ENCODE measurements at places on chromosomes 7 and 10. TPM values are rescaled to one million over a fixed set of nuclear protein-coding genes. Genes with fewer than 3 reads are reported as not detected.

ITIH5 gene
- 17.2 TPM for total RNA-seq

MYO1G gene
- total RNA-seq = 0.69 TPM

KLF14 gene
- 1.0 TPM for total RNA-seq

MNX1 gene
- not detected for total RNA-seq

- H3K36me3 ChIP-seq = no peaks in the 10 kb centered on the region
- H3K27ac ChIP-seq = no peak overlapping the region
- no peak for DNase-seq
- H3K4me3 ChIP-seq = no peak overlapping the region
- peaks cover 25% of the 10 kb centered on the region for H3K4me1 ChIP-seq
These were observed 10.2 kb upstream of the LMOD2 start for GRCh38 chr7:123645516-123645915.

GRCh38 chr7:444606-445005 is 75.0 kb downstream of the PDGFA start:
- H3K4me3 ChIP-seq = no peak overlapping the region
- no peaks in the 10 kb centered on the region for H3K27me3 ChIP-seq
- DNase-seq = no peak
- H3K36me3 ChIP-seq = no peaks in the 10 kb centered on the region
- peak overlapping the region; percentile 39 for H3K27ac ChIP-seq
- peaks cover 16% of the 10 kb centered on the region for H3K4me1 ChIP-seq

DNA sequence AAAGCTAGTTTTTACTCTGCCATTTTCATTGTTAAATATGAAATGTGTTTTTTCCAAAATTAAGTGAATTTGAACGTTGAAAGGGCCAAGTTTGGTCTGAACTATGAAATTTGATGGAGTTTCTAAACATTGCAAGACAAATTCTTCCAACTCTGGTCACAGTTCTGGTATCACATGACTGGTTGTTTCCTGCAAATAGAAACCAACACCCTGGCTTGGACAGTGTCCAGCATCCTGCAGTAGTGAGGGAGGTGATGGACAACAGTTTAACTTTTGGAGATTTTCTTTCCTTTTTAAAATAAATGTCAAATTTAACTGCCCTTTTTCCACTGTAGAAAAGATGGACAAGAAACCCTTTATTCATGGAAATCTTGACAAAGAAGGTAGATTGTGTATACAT is 54.8 kb upstream of the AGBL3 start:
- H3K4me1 ChIP-seq = no peaks in the 10 kb centered on the region
- H3K36me3 ChIP-seq = peaks cover 71% of the 10 kb centered on the region
- H3K27me3 ChIP-seq = no peaks in the 10 kb centered on the region

GRCh38 chr7:15478401-15478800 is 83.4 kb downstream of the AGMO start:
- no peak for DNase-seq
- H3K27me3 ChIP-seq = no peaks in the 10 kb centered on the region
- no peak overlapping the region for H3K27ac ChIP-seq

DNA sequence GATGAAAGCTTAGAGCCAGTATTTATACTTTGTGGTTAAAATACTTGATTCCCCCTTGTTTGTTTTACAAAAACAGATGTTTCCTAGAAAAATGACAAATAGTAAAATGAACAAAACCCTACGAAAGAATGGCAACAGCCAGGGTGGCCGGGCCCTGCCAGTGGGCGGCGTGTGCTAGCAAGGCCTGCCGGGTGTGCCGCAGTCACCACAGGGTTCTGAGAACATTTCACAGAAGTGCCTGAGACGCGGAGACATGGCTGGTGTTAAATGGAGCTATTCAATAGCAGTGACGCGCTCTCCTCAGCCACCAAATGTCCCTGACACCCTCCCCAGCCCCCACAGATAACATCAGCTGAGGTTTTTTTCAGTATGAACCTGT is 14.5 kb downstream of the GPR146 start:
- H3K27me3 ChIP-seq = no peaks in the 10 kb centered on the region
- peaks cover 7% of the 10 kb centered on the region for H3K4me1 ChIP-seq
- H3K27ac ChIP-seq = peak overlapping the region; percentile 77

- no peaks in the 10 kb centered on the region for H3K36me3 ChIP-seq
- no peaks in the 10 kb centered on the region for H3K4me1 ChIP-seq
- no peak overlapping the region for H3K4me3 ChIP-seq
- H3K27me3 ChIP-seq = peaks cover 19% of the 10 kb centered on the region
- no peak overlapping the region for H3K27ac ChIP-seq
These were observed 49.3 kb downstream of the PPP1R17 start for GRCh38 chr7:31735991-31736982.

DNA sequence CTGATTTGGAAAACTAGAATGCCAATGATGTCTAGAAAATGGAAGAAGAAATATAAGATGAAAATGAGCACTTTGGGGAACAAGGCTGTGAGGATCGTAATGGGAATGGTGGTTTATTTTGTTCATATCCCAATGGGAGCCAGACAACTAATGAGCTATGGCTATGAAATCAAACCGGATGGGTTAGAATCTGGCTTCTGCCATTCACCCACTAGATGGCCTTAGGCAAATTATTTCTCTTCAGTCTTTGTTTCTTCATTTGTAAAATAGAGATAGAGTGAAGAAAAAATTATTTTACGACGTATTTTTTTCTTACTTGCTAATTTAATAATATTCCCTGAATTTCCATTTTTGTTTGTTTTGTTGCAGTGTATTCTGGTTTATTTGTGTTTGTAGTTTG is 572.1 kb upstream of the IGFBP3 start:
- peak overlapping the region; percentile 27 for H3K27ac ChIP-seq
- peaks cover 31% of the 10 kb centered on the region for H3K36me3 ChIP-seq
- H3K4me3 ChIP-seq = no peak overlapping the region
- H3K4me1 ChIP-seq = peaks cover 30% of the 10 kb centered on the region
- H3K27me3 ChIP-seq = no peaks in the 10 kb centered on the region

- no peak for DNase-seq
- H3K27me3 ChIP-seq = no peaks in the 10 kb centered on the region
These were observed 16.3 kb upstream of the BAMBI start for GRCh38 chr10:28661035-28661434.

DNA sequence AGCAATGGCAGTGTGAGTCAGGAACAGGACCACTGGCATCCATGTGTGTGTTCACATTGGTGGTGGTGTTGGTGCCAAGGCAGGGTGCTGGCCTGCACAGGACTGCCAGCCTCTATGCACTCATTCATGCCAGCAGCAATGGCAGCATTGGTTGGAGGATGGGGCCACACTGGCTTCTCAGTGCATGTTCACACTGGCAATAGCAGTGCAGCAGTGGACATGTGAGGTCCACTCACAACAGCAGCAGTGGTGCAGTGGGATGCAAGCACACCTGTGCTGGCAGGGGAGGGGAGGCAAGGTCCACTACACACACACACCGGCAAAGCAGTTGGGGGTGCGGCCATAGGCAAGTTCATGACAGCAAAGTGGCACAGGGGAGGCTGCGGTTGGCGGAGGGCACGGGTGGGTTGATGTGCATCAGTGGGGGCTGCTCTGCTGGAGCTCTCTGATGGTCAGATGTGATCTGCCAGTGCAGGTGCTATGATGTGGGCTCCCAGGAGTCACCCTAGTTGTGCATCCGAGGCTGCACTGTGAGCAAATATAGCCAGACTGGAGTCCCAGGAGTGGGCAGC is 57.8 kb upstream of the TNKS2 start:
- no peaks in the 10 kb centered on the region for H3K36me3 ChIP-seq
- no peak overlapping the region for H3K4me3 ChIP-seq
- H3K27ac ChIP-seq = no peak overlapping the region
- no peak for DNase-seq
- H3K4me1 ChIP-seq = peaks cover 7% of the 10 kb centered on the region

DNA sequence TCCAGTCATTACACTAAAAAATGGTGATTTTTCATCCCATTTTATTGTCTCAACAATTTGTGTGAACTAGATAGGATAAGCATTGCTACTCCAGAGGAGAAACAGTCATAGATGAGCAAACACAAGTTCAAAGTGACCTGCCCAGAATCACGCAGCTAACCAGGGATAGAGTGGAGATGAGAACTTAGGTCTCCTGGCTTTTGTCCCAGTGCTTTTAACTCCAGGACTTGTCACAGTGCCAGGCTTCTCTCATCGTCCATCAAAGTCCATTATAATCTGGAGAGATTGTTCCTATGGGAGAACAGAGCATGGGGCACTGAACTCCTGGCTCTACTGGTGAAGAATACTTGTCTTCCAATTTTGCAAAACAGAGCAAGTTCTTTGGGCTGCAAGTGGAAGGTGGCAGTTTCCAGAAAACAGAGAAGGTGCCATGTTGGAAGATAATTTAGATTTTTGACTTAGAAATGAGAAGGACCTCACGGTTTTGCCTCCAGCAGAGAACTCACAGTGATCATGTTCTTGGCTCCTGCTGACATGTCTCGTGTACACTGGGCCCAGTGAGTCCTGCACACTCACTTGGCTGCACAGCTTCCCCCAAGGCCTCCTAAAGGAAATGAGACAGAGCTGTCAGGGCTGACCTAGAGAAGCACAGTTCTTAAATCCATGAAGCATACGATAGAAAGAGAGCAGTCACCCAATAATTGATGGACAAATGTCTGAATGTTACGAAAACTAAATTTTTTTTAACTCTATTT is 322.9 kb upstream of the NRP1 start:
- H3K4me1 ChIP-seq = peaks cover 25% of the 10 kb centered on the region
- no peak overlapping the region for H3K4me3 ChIP-seq
- H3K36me3 ChIP-seq = peaks cover 8% of the 10 kb centered on the region
- DNase-seq = no peak
- H3K27ac ChIP-seq = peak overlapping the region; percentile 60
- no peaks in the 10 kb centered on the region for H3K27me3 ChIP-seq

DNA sequence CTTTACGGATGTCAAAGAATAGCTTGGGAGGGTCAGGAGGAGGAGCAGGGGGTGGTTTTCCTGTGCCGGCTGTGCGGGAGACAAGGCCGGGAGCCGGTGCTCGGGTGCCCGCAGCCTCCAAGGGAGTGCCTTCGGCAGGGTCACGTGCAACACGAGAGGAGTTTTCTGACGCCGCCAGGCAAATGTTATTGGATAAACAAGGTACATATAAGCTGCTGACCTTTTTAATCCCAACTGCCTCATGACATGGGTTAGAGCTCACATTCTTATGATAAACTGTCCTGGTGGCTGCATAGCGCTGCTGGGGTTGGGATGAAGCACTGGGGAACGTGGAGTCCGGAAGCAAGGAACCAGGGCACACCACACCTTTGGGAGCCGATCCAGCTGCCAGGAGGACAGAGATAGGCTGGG is 124.8 kb upstream of the PDLIM1 start:
- no peaks in the 10 kb centered on the region for H3K27me3 ChIP-seq
- H3K4me1 ChIP-seq = no peaks in the 10 kb centered on the region
- DNase-seq = no peak
- no peak overlapping the region for H3K27ac ChIP-seq
- H3K4me3 ChIP-seq = no peak overlapping the region

DNA sequence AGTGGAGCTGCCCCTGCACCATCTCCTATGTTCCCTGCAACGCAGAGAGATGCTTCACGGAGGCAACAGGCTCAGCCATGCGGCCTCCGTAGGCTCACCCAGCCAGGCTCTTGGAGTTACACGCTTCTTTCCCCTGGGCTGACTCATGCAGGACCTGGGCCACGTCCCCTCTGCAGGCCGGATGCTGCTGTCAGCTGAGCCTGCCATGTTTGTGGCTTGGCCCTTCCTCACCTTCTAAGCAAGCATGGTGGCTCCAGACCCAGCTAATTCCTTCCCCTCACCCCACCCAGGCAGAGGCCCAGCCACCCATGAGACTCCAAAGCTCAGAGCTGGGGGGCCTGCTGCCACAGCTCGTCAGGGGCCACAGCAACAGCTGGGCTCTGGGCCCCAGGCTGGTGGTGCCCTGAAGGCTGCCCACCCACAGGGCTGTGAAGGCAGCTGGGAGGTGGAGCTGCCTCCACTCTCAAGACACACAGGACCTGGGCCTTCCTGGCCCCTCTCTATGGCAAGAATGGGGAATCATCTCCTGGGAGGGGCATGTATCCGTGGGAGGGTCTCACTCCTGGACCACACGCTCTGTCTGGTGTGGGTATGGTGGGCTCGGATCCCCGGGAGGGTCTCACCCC is 219.6 kb downstream of the ELFN1 start:
- H3K36me3 ChIP-seq = peaks cover 13% of the 10 kb centered on the region
- H3K27me3 ChIP-seq = no peaks in the 10 kb centered on the region
- H3K27ac ChIP-seq = no peak overlapping the region
- H3K4me3 ChIP-seq = no peak overlapping the region
- H3K4me1 ChIP-seq = peaks cover 2% of the 10 kb centered on the region
- no peak for DNase-seq

DNA sequence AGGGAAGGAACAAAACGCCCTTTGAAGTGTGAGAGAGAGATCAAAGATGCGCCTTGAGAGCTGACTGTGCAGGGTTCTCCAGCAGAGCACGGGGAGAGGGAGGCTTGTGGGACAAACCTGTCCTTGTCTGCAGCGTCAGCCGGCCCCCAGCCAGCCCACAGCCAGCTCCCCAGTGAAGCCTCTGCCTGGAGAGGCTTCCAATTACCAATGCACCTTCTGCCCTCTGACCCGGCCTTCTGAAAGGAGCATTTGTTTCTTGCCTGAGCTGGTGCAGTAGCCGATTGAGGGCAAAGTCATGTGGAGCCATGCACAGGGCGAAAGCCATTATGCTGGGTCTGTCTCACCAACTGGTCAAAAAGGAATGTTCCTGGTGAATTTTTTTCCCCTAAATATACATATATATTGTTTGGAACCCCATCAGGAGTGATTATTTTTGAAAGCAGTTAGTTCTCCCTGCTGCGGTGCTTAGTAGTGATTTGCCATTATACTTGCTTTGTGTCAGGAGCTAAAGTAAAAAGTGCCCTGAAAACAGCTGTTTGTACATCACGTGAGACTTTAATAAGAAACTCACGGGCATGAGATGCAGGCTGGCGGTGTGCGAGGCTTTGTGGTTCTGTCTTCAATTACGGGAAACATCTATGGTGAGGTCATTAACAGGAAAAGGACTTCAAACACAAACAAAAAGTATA is 268.6 kb downstream of the KLF6 start:
- H3K4me3 ChIP-seq = no peak overlapping the region
- peaks cover 2% of the 10 kb centered on the region for H3K4me1 ChIP-seq
- H3K27me3 ChIP-seq = no peaks in the 10 kb centered on the region
- DNase-seq = no peak
- H3K36me3 ChIP-seq = no peaks in the 10 kb centered on the region

- H3K4me3 ChIP-seq = no peak overlapping the region
- H3K4me1 ChIP-seq = no peaks in the 10 kb centered on the region
- no peak for DNase-seq
- no peaks in the 10 kb centered on the region for H3K27me3 ChIP-seq
- no peaks in the 10 kb centered on the region for H3K36me3 ChIP-seq
- no peak overlapping the region for H3K27ac ChIP-seq
These were observed 72.2 kb upstream of the IL6 start for GRCh38 chr7:22654831-22655230.

- no peak for DNase-seq
- peaks cover 7% of the 10 kb centered on the region for H3K36me3 ChIP-seq
- H3K27ac ChIP-seq = no peak overlapping the region
- no peak overlapping the region for H3K4me3 ChIP-seq
- H3K27me3 ChIP-seq = no peaks in the 10 kb centered on the region
- H3K4me1 ChIP-seq = no peaks in the 10 kb centered on the region
These were observed 627.7 kb upstream of the GALNT17 start for GRCh38 chr7:70504254-70504653.

All from mesothelial cell of epicardium (in vitro differentiated cells).